ENCODE measurements at places on chromosomes 13 and 19.

GRCh38 chr19:40367577-40368434, 19.3 kb downstream of the PLD3 start:
- no peak for DNase-seq

DNA sequence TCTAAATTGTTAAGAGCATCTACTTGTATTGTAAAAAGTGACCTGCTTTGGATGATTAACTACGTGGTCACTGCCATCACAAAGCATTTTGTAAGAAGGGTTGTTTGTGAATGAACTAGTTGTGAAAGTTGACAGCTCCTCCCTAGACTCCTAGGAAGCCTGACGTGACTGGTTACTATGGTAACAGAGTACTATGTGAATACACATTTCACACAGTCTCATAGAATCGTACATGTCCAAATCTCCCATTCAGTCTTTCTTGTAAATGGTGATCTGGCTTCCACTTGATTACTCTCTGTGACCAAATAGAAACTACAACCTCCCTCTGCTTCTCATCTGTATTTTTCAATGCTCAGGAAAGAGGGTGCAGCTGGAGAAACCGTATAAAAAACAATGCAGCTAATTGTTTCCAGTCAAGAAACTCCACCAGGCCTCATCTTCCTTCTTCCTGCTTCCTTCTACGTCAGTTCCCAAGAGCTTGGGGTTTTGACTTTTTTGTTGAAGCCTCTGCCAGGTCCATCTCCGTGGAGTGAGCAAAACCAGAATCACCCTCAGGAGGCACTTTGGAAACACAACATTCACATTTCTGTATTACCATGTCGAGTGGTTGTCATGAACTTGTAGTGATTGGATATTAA, 83.4 kb downstream of the GPC6 start:
- no peak for DNase-seq

DNA sequence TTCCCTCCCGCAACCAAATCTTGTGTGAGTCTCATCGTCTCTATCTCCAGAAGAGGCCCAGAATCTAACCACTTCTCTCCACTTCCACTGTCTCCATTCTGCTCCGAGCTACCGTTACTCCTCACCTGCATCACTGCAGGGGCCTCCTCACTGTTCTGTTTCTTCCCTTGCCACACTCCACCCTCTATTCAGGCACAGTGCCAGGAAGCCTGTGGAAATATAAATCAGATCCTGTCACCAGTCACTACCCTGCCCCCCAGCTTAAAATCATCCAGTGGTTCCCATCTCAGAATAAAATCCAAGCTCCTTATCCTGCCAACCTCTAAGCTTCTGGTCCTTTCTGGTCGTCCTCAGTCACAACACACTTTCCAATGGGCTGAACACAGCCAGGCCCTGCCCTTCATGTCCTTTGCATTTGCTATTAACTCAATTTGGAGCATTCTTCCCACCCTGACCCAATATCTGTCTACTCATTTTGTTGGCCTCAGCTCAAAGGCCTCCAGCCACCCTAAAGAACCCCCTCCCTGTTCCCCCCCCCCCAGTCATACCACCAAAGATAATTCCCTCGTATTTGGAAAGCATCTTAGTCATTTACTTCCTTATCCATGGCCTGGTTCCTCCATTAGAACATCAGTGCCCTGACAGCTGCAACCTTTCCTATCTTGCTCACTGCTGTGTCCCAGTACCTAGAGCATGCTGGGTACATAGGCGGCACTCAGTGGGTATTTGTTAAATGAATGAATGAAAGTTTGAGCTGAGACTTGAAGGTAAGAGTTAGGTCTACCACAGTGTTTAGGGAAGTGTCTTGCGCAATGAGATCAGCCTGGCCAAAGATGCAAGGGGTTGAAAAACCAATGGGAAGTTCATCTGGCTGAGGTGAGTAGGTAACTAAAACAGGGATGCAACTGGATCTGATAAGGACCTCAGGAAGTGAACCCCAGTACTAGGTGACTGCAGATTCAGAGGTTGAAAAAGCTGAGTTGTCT, 24.4 kb downstream of the ZNF175 start:
- DNase-seq, result no peak

GRCh38 chr13:72004246-72004645, 137.2 kb upstream of the DACH1 start:
- no peak for DNase-seq

GRCh38 chr13:44810061-44810840, 179.0 kb downstream of the NUFIP1 start:
- DNase-seq, result no peak

- DNase-seq, result no peak
These were observed 146.8 kb downstream of the FOXO1 start for GRCh38 chr13:40519637-40520036.

- DNase-seq, result no peak
These were observed 29.1 kb downstream of the KCNC3 start for GRCh38 chr19:50300051-50300450.

- DNase-seq, result no peak
These were observed 51.5 kb upstream of the ZNF728 start for GRCh38 chr19:23054456-23054855.

- no peak for DNase-seq
These were observed 402.5 kb upstream of the HTR2A start for GRCh38 chr13:47299304-47299703.

DNA sequence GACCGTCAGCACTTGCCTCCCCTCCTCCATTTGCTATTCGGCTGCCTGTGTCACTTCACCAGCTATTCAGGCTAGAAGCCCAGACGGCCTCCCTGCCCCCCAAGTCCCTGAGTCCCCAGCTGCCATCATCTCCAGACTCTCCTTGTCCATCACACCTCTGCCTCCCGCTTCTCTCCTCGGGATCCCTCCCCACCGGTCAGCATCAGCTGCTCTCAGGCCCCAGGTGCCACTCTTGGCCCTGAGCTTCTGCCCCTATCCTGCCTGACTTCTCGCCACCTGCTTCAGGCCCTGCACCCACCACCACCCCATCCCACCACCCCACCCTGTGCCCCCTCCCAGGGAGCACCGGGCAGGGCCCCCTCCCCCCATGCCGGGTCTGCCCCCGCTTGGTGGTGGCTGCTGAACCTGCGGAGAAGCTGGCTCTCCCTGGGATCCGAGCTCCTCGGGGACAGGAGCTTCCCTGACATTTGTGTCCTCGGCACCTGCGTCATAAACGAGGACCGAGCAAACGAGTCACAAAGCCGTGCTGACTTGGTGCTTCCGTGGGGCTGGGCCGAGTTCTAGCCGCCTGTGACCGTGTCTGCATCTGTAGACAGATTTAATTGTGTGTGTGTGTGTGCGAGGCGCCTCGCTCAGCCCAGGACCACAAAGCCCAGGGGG, 70.3 kb upstream of the MCF2L start:
- no peak for DNase-seq

- no peak for DNase-seq
These were observed 1193.8 kb downstream of the SLITRK1 start for GRCh38 chr13:82688400-82688994.

GRCh38 chr13:110256126-110256905, 50.6 kb downstream of the COL4A1 start:
- no peak for DNase-seq

DNA sequence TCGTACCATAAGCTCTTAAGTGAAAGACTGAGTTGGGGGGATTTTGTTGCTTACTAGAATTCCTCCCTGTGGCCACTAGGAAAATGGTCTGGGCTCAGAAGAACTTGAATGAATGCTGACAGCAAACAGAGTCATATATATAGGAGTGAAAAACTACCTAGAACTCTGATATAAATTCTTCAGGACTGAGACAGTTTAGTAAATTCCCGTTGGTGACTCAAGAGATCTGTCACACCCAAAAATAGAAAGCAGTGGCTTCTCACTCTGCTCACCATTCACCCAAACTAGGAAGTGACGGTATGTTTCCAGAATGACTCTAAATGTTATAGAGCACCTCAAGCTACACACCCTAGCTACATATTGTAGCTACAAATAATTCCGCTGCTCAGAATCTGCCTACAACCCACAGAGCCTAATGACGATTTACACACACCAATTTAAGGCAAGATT, 116.2 kb downstream of the TBC1D4 start:
- DNase-seq, result no peak

DNA sequence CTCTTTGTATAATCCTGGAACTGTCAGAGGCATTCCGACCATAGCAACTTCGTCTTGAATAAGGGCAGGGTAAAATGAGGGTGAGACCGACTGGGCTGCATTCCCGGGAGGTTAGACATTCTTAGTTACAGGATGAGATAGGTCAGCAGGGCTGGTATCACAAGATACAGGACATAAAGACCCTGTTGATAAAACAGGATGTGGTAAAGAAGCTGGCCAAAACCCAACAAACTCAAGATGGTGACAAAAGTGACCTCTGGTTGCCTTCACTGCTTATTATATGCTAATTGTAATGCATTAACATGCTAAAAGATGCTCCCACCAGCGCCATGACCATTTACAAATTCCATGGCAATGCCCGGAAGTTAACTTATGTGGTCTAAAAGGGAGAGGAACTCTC, 27.7 kb upstream of the MBNL2 start:
- no peak for DNase-seq

DNA sequence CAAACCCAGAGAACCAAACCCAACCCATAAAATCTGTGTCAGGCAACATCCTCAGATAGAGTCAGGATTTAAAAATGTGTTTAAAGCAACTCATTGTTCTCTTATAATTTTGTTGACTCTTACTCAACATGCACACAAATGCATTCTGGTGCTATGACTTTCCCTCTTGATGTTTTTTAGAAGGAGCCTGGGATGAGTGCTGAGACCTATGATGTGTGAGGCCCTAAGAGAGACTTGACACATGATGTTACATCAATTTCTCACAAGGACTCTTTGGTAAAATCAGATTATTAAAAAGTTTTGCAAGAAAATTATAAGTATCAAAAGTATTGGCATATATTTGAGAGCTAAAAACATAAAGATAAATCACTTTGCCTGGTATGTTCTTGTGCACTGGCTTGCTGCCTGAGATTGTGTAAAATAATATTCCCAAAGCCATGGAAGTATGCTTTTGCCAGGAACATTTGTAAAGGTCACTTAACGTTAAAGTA, 173.9 kb downstream of the DCLK1 start:
- DNase-seq, result no peak

GRCh38 chr19:5828661-5829566, 10.6 kb downstream of the FUT6 start:
- DNase-seq, result no peak

GRCh38 chr13:110700641-110701040, 5.3 kb downstream of the CARS2 start:
- DNase-seq, result no peak

GRCh38 chr19:28289295-28290063, 923.5 kb downstream of the UQCRFS1 start:
- no peak for DNase-seq

DNA sequence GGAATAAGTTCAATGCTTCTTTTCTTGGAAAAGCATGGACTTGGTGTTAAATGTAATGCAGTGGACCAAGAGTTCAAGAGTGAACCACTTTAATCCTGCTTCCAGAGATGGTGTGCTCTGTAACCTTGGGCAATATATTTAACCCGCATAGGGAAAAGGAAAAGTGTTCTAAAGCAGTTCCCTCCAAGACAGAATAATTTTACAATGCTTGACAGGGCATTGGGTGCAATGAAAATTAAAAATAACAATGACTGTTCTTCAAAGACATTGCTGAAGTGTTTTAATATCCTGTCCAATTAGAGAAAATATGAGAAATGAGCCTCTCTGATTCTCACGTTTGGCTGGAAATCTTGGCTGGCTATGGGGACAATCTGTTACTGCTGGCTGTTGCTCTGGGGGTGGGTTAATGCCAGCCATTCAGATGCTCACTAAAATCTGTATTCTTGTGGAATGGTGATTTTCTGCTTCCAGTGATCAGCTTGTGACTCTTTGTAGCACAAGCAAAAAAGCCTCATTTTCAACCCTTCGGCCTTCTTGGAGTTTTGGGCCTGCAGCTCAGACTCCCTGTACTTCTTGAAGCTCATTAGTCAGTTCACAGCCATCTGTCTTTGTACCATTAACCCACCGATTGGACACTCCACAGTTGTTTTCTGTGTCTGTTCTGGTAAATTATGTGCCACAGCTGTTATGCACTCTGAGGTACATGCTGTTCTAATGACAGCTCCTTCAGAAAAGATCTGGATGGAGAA, 310.6 kb downstream of the LMO7 start:
- DNase-seq, result no peak

DNA sequence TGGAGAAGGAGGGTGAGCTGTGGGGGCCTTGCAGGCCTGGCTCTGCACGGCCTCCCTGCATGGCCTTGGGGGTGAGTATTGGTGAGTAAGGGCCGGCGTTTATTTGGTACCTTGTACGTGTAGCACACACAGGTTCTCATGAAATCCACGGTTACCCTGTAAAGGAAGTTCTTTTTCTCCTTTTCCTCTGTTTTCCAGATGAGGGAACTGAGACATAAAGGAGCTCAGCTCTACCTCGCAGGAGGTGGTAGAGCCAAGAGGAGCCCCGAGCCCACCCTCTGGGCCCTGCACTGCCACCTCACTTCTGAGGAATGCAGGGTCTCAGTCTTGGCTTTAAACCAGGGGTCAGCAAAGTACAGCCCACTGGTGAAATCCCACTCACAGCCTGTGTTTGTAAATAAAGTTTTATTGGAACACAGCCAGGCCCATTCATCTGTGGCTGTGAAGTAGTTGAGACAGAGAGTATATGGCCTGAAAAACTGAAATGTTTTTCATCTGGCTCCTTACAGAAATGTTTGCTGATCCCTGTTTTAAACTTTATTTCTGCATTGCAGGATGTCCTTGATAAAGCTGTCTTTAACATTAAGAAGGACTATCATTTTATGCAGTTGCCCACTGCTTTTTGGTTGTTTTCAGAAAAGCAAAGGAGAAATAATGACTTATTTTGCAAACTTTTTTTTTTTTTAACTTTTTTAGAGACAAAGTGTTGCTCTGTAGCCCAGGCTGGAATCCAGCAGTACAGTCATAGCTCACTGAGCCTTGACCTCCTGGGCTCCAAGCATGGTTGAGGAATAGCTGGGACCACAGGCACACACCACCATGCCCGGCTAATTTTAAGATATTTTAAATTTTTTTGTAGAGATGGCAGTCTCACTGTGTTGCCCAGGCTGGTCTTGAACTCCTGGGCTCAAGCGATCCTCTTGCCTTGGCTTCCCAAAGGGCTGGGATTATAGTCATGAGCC, 6.4 kb downstream of the EPN1 start:
- no peak for DNase-seq

DNA sequence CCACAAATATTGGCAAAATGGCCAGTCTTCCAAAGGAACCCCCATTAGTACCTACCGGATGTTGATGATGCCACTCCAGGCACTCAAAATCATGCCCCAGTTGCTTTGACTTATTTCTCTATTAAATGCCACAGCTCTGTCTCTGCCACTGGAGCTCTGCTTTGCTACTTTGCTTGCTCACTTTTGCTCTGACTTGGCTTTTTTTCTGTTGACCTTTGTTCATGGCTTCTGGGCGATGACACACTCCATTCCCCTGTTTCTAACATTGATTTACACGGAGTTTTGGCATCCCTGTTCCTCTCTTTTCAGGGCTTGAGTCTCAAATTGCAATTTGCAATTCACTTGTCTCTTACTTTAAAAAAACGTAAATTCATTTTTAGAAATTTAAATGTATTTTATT, 217.1 kb upstream of the SPRY2 start:
- DNase-seq, result no peak

- DNase-seq, result no peak
These were observed 233.8 kb downstream of the SLC7A1 start for GRCh38 chr13:29361716-29362115.

GRCh38 chr19:18832306-18833140, 764 bp downstream of the UPF1 start:
- peak; percentile 7 for DNase-seq

- no peak for DNase-seq
These were observed 478.1 kb upstream of the NBEA start for GRCh38 chr13:34464011-34464410.

GRCh38 chr19:1259206-1259875, 9.8 kb upstream of the CIRBP start:
- DNase-seq, result peak; percentile 54

- no peak for DNase-seq
These were observed 333.2 kb downstream of the FOXO1 start for GRCh38 chr13:40333226-40333625.

All from stimulated activated CD4-positive, alpha-beta T cell treated with anti-CD3 and anti-CD28 coated beads, Interleukin-15, amount 100 ng/mL, for 1 hour (primary cell).